ENCODE measurements at places on chromosomes 4 and X.

DNA sequence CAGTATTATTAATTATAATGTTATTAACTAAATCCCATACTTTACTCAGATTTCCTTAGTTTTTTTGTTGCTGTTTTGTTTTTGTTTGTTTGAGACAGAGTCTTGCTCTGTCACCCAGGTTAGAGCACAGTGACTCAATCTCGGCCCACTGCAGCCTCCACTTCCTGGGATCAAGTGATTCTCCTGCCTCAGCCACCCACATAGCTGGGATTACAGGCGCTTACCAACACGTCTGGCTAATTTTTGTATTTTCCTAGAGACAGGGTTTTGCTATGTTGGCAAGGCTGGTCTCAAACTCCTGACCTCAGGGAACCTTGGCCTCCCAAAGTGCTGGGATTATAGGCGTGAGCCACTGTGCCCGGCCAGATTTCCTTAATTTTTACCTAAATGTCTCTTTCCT is 72.2 kb downstream of the ANAPC4 start:
- no peak for DNase-seq

GRCh38 chrX:71292669-71293365 is 8.7 kb upstream of the ITGB1BP2 start:
- DNase-seq = no peak

DNA sequence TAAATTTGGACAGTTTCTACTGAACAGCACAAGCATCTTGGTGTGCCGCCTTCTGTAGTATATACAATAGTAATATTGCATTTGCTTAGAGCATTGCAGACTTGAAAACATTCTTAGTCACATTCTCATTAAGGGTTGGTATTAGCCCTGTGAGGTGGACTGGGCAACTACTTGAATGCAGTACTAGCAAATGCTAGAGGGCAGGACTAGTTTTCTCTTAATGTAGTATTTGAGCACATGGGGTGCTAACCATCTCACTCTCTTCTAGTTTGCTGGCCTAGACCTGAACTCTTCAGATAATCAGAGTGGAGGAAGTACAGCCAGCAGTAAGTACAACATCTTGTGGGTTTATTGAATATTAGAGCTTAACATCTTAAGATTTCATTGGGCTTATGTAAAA is 3.2 kb downstream of the DDX3X start:
- DNase-seq = no peak

- no peak for DNase-seq
Measured at GRCh38 chrX:132504417-132504816, 15.6 kb upstream of the MBNL3 start.

- no peak for DNase-seq
Measured at GRCh38 chrX:31272472-31272775, 200.6 kb upstream of the FTHL17 start.

DNA sequence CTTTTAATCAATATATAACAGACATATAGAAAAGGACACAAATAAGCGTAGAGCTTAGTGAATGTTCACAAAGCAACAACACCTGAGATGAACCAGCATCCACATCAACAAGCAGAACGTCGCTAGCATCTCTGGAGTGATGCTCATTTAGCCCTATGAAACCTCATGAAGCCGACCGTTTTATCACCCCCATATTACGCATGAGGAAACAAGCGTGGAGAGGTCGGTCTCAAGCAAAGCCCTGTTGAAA is 524 bp upstream of the RPS3A start:
- DNase-seq = no peak

GRCh38 chr4:39504538-39504937 is 22.7 kb downstream of the UGDH start:
- no peak for DNase-seq

- DNase-seq = no peak
Measured at GRCh38 chr4:166896254-166896653, 338.0 kb downstream of the SPOCK3 start.

- DNase-seq = no peak
Measured at GRCh38 chrX:3711331-3711917, 2.0 kb downstream of the PRKX start.

DNA sequence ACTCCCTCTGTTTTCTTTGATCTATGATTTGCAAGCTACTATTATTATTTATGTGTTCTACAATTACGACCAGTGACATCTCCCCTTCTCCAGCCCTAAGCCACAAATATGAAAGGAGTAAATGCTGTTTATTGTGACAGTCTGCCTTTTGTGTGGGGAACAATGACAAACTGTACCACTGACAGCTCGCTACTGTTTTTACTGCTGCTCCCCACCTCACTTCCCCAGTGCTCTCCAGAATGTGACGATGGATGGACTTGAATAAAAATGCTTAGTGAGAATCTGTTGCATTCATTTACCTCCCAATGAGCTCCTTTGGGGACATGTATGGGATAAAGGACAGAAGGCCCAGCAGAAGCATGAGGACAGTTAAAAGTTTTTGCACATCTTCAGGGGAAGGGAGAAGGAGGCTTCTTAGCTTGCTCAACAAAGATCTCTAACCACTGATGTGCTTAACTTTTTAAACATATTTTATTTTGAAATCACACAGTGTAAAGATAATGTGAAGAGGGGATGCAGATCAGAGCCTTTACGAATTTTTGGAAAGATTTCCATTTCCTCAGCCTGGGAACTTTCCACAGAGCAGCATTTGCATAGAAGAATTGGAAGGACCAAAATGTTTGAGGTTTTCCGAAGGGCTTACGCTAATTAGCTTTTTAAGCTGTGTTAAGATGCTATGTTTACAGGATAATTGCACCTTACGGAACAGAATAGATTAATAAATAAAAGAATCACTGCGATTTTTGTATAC is 485.1 kb upstream of the TENM3 start:
- DNase-seq = no peak

DNA sequence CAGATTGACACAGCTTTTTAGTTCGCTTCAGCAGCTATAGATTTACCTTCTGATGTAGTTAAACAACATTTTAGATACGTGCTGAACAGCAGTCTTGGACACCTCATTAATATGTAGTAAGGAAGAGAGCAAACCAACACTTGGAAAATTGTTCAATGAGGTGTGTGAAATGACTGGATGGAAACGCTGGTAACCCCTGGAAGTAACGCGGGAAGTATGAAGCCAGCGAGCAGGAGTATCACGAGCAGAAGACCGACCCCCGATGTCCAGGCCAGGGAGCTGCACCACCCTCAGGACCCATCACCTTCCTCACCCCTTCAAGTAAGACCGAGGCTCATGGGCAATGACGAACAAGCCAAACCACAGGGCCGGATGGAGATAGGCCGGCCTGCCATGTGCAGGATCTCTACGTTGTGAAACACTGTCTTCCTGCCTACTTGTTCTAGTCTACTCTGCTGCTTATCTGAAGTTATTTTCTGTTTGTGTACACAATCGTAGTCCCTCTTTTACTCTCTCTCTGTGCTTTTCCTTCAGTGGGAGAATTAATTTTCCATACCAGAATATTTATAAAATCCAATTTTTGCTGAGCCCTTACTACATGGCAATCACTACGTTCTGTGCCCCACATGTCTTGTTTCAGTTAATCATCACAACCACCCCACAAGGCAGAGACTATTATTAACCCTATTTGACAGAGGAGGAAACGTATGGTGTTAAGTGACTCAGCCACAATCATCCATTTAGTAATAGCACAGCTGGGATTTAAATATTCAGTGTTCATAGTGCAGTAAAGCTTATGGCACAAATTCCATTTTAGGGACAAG is 221.7 kb downstream of the APBB2 start:
- DNase-seq = no peak

- no peak for DNase-seq
Measured at GRCh38 chrX:10033375-10034007, 66.3 kb downstream of the CLDN34 start.

DNA sequence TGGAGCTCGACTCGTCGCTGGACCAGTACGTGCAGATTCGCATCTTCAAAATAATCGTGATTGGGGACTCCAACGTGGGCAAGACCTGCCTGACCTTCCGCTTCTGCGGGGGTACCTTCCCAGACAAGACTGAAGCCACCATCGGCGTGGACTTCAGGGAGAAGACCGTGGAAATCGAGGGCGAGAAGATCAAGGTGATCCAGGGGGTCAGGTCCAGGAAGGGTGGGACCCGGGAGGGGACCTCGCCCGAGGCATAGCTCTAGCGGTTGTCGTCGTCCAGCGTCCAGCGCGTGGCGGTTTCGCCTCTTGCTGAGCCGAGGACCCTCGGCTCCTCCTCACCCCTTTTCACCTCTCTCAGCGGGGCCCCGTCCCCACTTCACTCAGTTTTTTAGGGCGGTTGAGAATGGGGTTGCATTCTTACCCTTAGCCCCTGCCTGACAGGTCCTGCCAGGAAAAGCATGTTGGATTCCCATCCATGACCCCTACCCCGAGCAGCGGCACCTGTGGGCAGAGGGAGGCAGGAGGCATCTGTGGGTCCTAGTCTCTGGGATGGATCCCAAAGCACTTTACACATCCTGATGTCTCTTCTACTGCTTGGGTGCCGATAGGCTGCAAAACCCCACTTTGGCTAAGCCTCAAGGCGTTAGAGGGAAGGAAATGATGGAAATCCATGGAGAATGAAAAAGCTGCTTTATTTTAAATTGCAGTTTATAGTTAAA is 524 bp downstream of the RAB33A start:
- DNase-seq = no peak

DNA sequence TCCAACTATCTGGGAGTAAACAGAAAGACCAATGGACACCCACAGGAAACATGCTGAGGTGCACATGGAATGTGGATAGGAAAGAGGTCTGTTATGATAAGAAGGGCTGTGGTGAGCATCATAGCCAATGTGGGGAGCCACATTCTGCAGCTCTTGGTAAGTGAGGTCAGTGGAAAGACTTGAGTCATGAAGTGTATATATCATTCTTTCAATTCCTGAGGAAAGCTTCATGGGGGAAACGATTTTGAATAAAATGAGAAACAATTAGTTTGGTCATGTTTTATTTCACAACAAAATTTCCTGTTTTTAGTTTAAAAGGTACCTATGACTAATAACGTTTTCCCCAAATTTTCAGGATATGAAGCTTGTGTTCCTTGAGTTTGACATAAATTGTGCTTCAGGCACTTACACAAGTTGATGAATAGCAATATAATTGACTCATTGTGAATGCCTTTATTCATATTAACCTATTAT is 41.4 kb upstream of the RASSF6 start:
- peak; percentile 25 for DNase-seq

- DNase-seq = no peak
Measured at GRCh38 chr4:153792618-153793247, 3.9 kb upstream of the SFRP2 start.

GRCh38 chr4:81482326-81482725 is 10.6 kb upstream of the RASGEF1B start:
- no peak for DNase-seq

DNA sequence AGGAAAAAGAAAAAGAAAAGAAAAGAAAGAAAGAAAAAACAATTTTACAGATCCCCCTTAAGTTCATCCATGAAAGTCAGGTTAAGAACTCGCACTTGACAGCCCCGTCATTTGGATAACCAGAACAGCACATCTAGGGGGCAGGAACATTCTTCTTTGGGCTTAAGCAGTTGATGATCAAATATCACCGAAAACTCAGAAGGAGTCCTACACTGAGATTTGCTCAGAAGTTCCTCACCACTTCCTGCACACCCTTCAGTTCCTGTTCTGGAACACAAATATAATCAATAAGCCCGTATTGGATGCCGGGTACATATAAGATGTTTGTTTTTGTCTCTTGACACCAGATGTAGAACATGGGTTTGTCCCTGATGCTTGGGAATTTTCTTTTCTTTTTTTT is 14.7 kb downstream of the NLGN3 start:
- no peak for DNase-seq

DNA sequence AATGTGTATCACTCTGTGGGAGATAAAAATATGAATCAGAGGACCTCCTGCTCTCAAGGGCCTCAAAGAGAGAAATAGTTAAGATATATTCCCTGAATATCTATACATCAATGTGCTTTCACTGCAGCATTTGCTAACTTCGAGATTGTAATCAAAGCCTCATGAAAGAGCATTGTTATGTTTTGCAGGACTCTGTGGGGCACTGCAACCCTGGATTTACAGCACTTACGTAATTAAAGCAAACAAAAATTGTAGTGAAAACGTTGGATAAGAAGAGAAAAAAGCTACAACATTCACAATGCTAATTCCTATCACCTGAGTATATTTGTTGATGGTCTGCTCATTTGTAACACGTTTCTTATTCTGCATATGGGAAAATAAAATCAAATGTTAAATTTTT is 48.0 kb downstream of the ETNPPL start:
- no peak for DNase-seq

- no peak for DNase-seq
Measured at GRCh38 chr4:74658116-74658515, 136.2 kb downstream of the BTC start.

GRCh38 chr4:42750091-42750490 is 93.2 kb upstream of the ATP8A1 start:
- no peak for DNase-seq

GRCh38 chr4:174119051-174119450 is 164.4 kb downstream of the FBXO8 start:
- DNase-seq = peak; percentile 3

GRCh38 chr4:80197601-80198440 is 518 bp downstream of the PRDM8 start:
- DNase-seq = no peak

GRCh38 chr4:96102541-96103026 is 262.7 kb downstream of the PDHA2 start:
- no peak for DNase-seq

DNA sequence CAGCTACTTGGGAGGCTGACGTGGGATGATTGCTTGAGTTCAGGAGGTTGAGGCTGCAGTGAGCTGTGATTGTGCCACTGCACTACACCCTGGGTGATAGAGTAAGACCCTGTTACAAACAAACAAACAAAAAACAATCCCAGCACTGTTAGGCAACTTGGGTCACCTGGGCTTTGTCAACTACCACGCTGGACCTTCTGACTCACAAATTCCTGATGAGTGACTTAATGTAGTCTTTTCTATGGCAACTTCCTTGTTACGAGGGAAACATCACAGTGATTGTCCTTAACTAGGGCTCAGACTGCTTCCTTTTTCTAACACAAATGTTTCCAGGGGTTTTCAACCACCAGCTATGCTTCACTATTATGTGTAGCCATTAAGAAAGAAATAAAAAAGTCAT is 128.8 kb upstream of the GPC4 start:
- no peak for DNase-seq

- no peak for DNase-seq
Measured at GRCh38 chr4:52914051-52914605, 52.0 kb downstream of the RASL11B start.

DNA sequence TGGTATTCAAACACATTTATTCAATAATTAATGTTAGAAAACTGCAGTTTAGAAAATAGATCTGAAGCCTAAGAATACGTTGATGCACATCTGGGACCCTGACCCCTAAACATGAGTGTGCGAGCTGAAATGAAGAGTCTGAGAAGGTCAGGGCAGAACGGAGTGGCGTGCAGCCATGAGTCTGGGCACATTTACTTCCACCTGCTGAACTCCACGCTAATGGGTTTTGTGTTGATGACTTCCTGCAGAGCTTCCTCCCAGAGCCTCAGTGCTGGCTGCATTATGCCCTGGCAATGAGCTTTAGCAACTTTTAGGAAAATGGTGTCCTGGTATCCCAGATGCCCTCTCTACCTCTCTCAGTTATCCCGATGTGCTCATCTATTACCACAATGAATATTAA is 53.1 kb downstream of the FAM114A1 start:
- DNase-seq = no peak

- DNase-seq = no peak
Measured at GRCh38 chrX:40727581-40728252, 7.6 kb downstream of the MED14 start.
